Cortex of kidney (tissue), 1 donor: ENCODE measurements at places on chromosomes 5 and 9.

DNA sequence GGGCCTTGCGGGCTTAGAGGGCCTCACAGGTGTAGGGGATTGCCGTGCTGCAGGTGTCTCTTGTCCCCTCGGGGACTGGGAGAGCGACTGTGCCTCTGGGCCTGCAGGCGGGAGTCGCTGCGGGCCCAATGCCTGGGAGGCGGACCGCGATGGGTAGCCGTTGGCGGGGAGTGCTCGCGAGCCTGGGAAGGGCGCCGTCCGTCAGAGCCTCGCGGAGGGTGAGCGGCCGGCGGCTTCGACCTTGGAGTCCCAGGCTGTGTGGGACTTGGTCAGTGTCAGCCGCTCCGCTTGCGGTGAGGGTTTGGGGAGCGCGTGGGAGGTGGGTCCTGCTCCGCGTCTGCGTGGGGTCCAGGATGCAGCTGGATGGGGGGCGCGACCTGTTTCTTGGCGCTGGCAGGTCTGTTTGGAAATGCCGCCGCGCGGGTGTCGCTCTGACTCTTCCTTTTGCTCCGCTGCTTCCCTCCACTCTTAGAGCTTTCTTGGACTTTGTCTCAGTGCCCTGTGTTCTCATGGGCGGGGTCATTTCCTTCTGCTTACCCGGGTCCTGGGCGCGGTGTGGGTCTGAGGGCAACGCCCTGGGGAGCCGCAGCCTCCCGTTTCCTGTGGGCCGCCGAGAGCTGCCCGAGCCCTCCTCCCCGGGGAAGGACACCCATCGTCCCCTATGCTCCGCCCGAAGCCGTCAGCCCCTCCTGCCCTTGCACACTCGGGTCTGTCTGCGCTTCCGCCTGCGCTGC, 88.9 kb upstream of the CACNA1B start:
- DNase-seq = no peak

- no peak for DNase-seq
These were observed 10.7 kb downstream of the SLC25A25 start for GRCh38 chr9:128078504-128079434.

- no peak for DNase-seq
These were observed 143.9 kb downstream of the ESM1 start for GRCh38 chr5:54841481-54841880.

GRCh38 chr5:125412561-125413495, 666.4 kb upstream of the ZNF608 start:
- no peak for DNase-seq

DNA sequence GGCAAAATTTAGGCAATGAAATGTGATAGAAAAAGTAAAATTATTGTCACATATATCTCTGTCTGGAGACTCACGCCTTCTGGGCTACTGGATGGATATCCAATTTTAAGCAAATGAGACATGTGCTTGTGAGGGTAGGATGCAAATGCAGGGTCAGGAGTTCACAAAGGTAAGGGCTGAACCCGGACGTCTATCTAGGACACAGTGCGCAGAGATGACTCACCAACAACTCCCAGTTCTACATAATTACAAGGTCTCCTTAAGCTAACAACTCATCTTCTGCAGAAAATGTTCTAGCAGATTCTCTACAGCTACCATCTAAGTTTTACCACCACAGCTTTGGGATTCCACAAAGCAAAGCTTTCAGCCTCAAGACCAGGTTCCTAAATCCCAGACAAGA, 160.5 kb downstream of the ENTREP1 start:
- no peak for DNase-seq

- no peak for DNase-seq
These were observed 22.4 kb downstream of the UTP15 start for GRCh38 chr5:73587923-73588322.

- no peak for DNase-seq
These were observed 143.5 kb downstream of the NXNL2 start for GRCh38 chr9:88678431-88678830.

DNA sequence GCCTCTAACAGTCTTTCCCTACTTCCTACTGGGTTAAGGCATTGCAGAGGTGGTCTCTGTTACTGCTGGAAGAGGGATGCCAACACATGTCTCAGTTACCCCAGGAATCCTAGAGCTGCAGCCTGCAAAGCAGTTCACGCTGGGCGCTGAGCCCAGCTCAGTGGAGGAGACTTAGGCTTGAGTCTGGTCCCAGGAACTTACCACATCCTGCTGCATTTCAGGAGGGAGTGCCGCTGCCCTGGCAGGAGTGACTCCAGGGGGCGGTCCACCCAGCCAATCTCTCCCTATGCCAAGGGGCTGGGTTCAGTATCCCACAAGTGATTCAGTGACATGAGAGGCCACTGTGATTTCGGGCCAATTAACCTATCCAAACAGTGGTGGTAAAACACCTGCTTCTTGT, 7.6 kb downstream of the TTC16 start:
- no peak for DNase-seq

- DNase-seq = no peak
These were observed 39.2 kb downstream of the SHC3 start for GRCh38 chr9:89139455-89139854.

- no peak for DNase-seq
These were observed 1.7 kb upstream of the NTMT1 start for GRCh38 chr9:129624168-129624759.

GRCh38 chr5:167638816-167639215, 652.6 kb upstream of the WWC1 start:
- DNase-seq = no peak

GRCh38 chr9:109411069-109411761, 86.9 kb downstream of the PTPN3 start:
- DNase-seq = no peak

- DNase-seq = no peak
These were observed at the start of gene DBN1 for GRCh38 chr5:177473443-177474001. Gene DBN1 (minus strand): TSS chr5:177473634. CDS start chr5:177473521, 113 bp downstream.

- DNase-seq = no peak
These were observed 8.7 kb downstream of the ANP32B start for GRCh38 chr9:97991818-97992217.

GRCh38 chr5:123598028-123598689, 86.2 kb downstream of the CSNK1G3 start:
- no peak for DNase-seq

DNA sequence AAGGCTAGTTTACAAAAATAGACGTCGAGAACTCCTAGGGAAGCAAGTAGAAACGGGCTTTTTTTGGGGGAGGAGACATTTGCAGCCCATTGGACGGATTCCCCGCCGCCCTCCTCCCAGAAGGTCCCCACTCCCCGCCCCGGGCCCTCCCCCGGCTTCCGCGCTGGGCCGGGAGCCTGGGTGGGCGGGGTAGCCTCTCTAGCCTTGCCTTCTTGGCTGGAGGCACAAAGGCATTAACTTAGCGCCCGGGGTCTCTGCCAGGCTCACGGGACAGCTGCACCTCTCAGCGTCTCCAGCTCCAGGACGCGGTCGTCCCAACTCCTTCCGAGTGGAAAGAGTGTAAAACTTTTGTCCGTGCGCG, at the start of gene DMRTA1:
TSS of gene DMRTA1 (plus strand) at position 236 of the 361 bp plus-strand sequence. CDS start 242 bp downstream, outside the sequence.
- peak; percentile 25 for DNase-seq

DNA sequence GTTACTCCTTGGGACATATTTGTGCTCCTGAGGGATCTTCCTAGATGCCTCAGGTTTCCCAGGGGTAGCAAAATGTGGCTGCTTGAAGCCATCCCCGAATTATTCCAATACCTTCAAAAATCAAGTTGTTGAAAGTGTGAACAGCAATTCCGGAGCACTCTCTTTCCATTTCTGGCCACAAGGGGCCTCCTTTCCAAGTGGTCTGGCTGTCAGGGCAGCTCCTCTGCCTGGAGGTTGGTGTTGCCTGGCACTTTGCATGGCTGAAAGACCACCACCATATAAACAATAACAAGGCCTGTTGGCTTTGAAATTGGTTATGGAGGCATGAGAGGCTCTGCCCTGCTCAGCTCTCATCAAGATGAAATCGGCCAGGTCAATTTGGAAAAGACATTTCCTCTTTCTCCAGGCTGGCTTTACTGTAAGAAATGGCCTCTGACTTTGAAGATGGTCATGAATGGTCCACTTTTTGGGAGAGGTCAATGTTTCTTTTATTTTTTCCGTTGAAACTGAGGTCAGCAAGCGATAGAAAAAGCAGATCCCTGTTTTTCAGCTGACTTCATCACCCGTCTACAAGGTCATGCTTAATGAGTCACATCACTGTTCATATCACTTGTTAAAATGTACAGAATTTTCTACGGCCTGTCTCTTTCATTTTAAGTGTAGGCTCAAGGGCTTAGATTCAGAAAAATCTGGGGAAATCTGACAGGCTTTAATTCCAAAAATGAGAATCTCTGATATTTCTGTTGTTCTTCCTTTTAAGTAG, 481.1 kb upstream of the ZNF608 start:
- no peak for DNase-seq
